GM04503 (cell line): ENCODE measurements at places on chromosomes 2 and 18.

GRCh38 chr2:163044114-163044513 is 205.5 kb upstream of the KCNH7 start:
- DNase-seq: no peak

DNA sequence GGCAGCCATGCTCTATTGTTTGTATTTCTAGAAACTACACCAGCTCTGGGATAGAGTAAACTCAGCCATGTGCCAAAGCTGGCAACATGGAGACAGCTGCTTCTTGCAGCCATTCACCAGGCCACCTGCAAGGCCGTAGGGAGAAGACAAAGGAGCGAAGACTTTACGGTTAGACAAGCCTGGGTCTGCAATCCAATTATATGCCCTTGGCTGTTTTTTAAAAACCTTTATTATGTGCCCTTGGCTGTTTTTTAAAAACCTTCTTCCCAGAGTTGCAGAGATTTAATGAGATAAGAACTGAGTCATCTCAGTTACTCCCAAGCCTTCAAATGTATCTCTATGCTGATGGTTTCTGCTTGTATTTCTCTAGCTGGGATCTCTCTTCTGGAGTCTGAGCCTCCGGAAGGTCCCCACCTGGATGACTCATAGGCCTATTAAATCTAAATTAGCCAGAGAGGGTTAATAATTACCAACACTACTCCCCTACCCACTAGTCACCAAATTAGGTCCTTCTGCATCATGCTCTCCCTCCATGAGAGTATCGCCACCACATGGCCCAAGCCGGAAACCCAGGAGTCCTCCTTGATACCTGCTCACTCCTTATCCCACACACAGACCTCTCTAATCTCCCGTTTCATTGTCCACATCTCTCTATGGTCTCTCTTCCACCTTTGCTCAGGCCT is 17.5 kb upstream of the DPP4 start:
- DNase-seq: no peak

DNA sequence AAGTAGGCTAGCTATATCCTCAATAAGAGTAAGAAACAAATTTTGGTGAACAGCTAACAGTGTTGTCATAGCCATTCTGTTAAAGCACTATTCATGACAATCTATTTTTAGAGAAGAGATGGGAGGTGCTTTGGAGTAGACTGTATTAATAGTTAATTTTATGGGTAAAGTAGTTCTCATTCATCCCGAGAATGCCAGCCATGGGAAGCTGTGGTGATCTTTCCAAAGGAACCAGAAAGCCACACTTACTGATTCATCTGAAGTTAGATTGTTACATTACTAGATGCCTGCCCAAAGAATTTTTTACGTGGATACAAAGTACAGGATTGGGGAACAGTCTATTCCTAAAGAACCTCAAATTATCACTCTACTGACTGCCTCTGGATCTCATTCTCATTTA is 74.6 kb downstream of the ZRANB3 start:
- DNase-seq: no peak

- DNase-seq: no peak
Measured at GRCh38 chr2:73252238-73253027, 18.3 kb downstream of the CCT7 start.

GRCh38 chr2:10985260-10985659 is 73.5 kb downstream of the KCNF1 start:
- no peak for DNase-seq

- peak; percentile 44 for DNase-seq
Measured at GRCh38 chr2:127884436-127884835, 1.3 kb downstream of the AMMECR1L start.

DNA sequence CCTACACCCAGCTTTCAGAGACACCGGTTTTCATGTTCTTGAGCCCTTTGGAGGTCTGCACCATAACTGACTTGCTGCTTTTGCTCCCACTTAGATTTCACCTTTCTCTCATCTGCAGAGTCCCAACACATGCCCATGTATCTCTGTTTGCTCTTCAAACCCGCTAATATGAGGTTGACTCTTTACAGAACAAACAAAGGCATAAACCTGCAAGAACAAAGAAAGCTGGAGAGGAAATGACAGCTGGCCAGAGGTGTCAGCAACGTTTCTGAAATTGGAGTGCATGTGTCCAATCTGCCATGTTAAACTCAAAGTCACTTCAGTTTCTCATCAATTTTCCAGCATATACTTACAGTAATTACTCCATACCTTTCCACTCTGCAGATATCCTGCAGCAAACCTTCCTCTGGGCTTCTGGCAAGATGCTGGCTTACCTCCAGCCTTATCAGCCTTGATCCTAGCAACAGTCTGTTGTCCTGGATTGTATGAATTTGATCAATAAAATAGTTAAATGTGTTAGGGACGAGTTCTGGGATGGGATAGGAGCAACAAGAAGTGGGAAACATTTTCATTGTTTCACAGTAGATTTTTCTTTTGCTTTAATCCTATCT is 157.4 kb downstream of the FHOD3 start:
- no peak for DNase-seq

GRCh38 chr18:79384834-79385233 is 10.9 kb upstream of the NFATC1 start:
- DNase-seq: no peak

- no peak for DNase-seq
Measured at GRCh38 chr18:49647496-49648168, 85.8 kb downstream of the LIPG start.

DNA sequence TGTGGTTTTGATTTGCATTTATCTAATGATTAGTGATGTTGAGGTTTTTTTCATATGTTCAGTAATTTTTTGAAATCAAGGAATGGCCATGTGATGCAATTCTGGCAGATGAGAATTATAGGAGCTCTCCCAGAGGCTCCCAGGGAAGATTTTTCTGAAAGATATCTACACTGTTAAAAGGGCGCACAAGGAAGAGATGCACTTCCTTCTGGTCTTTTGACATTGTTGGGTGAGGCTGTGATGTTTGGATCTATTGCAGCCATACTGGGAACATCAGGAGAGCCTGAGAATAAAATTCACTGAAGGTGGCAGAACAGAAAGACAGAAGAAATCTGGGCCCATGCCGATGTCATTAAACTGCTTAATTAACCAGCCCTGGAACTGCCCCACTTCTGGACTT is 108.5 kb downstream of the DDX1 start:
- no peak for DNase-seq

DNA sequence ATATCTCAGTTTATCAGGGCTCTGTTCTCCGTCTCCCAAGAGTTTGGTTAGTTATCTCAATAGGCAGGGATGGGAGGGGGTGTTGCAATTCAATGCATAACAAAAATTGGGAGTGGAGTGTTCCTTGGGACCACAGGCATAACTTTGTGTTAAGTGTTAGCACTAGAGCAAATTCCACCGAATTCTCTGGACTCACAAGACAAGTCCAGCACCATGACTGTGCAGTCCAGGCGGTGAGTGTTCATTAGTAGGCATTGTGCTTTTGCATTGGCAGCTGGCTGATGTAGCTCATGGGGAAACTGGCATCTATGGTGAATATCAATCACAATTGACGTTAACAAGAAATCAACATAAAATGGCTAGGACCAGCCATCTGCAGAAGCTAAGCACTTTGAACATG is 79.0 kb upstream of the CABLES1 start:
- no peak for DNase-seq

DNA sequence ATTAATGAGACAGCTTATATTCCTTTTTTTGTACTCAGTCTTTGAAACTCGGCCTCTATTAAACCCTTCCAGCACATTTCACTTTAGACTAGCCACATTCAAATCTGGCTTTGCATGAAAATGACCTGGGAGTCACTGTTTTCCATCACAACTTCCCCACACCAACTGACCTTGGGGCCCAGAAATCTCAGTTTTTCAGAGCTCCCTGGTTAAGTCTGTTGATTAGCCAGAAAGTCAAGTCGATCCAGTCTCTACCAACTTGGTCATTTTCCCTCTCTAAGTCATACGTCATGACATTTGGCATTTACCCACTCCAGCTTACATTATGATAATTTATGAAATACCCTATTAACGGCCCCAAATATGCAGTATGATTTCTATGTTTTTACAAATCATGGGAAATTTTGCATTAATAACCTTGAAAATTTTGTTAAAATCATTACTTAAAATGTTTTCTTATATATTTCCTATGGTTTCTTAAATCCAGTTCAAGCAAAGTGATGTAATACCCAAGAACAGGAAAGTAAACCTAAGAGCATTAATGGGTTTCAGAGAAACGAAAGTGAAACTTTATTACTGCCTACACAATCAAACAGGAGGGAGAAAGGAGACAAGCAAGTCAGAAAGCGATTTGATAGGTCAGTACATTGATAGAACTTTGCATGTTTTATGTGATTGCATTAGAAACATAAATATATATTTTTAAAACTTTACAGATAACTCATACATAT is 77.1 kb downstream of the SPATS2L start:
- DNase-seq: no peak

GRCh38 chr18:40473221-40474029 is 1481.6 kb upstream of the PIK3C3 start:
- DNase-seq: no peak
